ENCODE measurements at places on chromosomes 11 and 22. TPM values are rescaled to one million over a fixed set of nuclear protein-coding genes. Genes with fewer than 3 reads are reported as not detected.

Gene P2RY2
- 0.67 TPM for total RNA-seq

Gene TMEM151A
- total RNA-seq: not detected

GRCh38 chr11:110031171-110031570 is 62.0 kb upstream of the ZC3H12C start:
- no peak for ATAC-seq

- no peak for ATAC-seq
Observed at GRCh38 chr11:97743205-97743742, 1277.5 kb upstream of the CNTN5 start.

DNA sequence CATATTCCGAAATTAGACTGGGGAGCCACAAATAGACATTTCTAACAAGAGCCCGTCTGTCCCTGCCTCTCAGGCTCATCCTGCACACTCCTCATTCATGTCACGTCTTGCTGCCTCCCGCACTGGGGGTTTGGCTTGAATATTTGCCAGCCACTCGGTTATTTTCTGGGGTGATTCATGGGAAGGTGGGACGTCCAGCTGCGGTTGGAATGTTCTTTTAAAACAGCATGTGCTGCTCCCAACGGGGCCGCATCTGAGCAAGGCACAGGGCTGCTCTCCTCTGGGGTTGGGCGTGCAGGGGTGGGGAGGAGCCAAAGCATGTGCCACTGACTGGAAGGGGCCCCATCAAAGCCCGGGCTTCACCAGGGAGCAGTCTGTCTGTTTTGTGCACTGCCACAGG is 25.9 kb upstream of the SLC5A4 start:
- no peak for ATAC-seq

All from gastroesophageal sphincter (tissue), 4 donors.